Right cardiac atrium (tissue), 5 donors: ENCODE measurements at places on chromosomes 7 and 10. TPM values are rescaled to one million over a fixed set of nuclear protein-coding genes. Genes with fewer than 3 reads are reported as not detected.

DNA sequence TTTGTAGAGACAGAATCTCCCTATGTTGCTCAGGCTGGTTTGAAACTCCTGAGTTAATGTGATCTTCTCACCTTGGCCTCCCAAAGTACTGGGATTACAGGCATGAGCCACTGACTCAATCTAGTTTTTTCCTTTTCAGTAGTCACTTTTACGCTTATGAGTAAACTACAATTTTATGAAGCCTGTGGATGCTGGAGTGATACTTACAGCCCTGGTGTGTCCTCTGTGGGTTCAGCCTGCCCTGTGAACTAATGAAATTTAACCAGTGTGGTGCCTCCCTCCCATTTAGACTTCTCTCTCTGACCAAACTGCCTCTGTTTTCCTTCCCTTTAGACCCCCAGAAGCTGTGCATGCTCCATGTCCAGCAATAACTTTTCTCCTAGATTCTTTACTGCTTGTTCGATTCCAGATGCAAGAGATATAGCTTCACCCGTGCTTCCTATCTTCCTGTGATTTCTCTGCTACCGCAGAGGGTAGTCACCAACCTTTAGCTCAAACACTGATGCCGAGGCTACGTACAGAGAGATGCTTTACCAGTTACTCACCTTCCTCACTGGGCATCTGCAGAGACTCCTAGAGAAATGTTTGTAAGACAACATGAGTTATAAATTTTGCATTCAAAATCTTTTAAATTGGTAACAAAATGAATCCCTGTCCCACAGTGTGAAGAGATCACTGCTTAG, 90.8 kb downstream of the KIAA1217 start:
- no peak for DNase-seq

DNA sequence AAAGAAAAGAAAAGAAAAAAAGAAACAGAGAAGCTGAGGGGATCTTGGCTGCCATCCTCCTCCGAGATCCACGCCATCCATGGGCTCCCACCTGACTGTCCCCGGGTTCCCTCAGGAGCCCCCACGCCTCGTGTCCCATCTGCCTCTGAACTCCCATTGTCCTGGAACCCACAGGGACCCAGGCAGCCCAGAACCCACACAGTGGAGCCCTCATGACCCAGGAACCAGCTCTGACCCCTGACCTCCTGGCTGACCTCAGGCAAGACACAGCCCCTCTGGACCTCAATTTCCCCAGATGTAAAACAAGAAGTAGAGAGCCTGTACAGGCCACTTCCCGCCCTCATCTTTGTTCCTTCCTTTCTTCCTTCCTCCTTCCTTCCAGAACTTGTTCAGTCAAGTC, 40.4 kb downstream of the RASGEF1A start:
- peak; percentile 12 for DNase-seq

DNA sequence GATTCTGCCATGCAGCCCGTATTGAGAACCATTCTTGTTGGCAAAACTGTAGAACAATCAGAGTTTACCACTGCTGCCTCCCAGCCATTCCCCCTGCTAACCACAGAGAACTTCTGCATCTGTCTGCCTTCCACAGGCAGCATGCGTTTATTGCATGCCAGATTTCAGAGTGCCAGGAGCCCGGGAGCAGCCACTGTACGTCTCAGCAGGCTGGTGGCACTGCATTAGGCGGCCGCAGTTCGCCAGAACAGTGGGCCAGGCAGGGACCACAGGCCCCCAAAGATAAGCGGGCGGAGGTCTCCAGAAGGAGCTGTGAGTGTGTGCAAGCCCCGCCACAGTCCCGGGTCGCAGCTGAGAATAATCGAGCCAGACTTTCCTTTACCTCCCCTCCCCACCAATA, 31.8 kb downstream of the ZNF467 start:
- DNase-seq, result no peak

DNA sequence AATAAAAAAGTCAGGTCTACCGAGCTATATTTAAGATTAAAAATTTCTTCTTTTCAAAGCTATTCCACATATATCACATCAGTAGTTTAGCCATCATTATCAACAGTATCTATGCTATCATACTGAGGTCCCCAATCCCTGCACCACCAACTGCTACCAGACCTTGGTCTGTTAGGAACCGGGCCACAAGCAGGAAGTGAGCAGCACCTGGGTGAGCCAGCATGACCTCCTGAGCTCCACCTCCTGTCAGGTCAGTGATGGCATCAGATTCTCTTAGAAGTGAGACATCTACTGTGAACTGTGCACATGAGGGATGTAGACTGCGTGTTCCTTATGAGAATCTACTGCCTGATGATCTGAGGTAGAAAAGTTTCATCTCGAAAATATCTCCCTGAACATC, 632.1 kb upstream of the KCND2 start:
- DNase-seq, result no peak

DNA sequence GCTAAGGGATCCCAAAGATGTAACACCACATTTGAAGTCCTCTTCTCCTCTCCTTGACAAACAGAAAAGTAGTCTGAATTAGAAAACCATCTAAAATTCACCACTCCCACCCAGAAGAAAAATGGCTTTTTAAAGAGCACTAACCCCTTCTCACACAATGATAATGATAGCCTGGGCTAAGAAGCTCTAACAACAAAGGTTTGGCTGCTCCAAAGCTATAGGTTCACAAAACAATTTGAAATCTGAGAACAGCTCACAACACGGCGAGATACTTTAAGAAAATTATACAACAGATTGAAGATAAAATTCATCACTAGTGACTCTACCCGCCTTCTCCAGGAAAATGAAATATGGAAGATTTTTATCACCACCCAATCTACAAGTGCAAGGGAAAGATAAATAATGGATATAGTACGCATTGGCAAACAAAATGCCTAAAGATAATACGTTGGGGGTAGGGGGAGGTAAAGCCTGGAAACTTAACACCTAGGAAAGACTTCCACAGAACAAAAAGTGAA, 7.4 kb downstream of the ITGB1 start:
- no peak for DNase-seq

- DNase-seq, result no peak
Observed at GRCh38 chr10:61470740-61471139, 17.6 kb upstream of the TMEM26 start.

DNA sequence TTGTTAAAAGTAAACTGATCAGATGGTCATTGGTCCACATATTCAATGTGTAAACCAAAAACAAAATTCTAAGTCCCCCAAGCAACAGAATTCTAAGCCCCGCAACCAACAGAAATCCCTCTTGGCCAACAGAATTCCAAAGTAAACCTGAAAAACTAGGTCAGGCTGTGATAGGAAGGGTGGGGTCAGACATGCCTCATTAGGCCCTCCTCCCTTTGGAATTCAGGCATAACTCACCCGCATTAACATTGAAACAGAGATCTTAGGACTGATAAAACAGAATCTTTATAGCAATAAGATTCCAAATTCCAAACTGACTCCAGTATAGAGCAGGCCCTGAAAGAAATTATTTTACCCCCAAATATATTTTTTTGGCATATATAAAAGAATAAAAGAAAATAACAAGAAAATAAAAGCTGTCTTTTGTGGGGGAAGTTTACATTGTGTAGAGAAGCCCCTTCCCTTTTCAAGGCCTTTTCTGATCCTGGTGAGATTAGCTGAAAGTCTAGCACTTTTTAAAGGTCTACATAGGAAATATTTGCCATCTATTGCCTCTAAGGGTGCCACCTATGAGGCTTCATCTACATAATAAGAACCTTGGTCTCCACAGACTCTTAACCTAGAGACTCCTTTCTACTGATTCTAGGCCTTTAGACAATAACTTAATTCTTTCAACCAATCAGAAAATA, 30.5 kb downstream of the GNAT3 start:
- no peak for DNase-seq

- no peak for DNase-seq
Observed at GRCh38 chr7:4720225-4720624, 38.1 kb downstream of the FOXK1 start.

GRCh38 chr10:34786464-34786863, 28.6 kb downstream of the PARD3 start:
- no peak for DNase-seq

GRCh38 chr10:123227706-123228105, 73.5 kb downstream of the BUB3 start:
- no peak for DNase-seq

- DNase-seq, result no peak
Observed at GRCh38 chr7:1807821-1808600, 137.9 kb downstream of the ELFN1 start.

DNA sequence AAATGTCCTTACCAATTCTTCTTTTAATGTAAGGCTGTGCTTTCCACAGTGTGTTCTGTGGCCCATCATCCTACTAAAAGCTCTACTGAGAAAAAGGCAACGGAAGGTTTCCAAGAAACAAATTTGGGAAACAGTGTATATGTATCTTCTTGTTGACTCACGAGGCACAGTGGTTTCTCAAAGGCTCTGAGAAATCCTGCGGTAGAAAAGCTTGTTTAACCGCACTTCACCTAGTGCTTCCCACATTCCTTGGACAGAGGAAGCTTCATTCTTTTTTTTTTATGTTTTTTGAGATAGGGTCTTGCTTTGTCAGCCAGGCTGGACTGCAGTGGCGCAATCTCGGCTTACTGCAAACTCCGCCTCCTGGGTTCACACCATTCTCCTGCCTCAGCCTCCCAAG, 84.5 kb downstream of the TACC2 start:
- no peak for DNase-seq

DNA sequence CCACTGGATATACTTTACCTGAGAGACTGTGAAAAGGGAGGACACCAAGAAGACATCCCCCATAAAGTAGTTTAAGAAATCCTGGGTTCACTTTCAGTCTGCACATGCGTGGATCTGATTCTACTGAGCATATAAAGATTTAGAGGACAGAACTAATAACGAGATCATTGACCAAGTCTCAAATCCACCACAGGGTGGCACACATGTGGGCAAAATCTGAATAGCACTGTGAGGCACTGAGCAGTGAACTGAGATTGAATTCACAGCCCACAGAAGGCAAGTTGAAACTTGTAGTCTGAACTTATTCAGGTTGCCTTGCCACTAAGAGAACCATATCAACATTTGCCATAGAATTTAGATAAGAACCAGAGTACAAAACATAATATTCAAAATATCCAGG, 818.6 kb downstream of the GRID1 start:
- DNase-seq, result no peak

- DNase-seq, result peak; percentile 40
Observed at GRCh38 chr7:30865821-30866220, 45.8 kb upstream of the AQP1 start.

GRCh38 chr10:68560943-68561864, 1.1 kb downstream of the TET1 start:
- peak; percentile 27 for DNase-seq

GRCh38 chr10:5775685-5776084, 37.5 kb downstream of the GDI2 start:
- DNase-seq, result no peak

DNA sequence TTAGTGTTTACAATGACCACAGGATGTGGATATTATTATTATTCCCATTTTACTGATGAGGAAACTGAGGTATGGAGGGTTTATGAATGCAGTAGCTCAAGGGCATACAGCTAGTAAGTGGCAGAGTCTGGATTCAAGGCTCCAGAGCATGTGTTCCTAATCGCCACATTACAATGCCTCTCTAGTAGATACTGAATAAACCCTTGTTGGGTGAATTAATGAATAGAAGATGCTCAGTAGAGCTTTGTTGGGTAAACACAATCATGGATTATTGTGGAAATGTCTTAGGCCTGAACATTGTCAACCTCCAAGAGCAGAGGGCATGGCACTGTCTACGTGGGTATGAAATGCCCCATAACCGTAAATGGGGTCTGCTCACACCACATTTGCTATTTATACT, 545.3 kb downstream of the LRMDA start:
- no peak for DNase-seq

- DNase-seq, result peak; percentile 24
Observed at GRCh38 chr7:158077151-158077840, 510.3 kb downstream of the PTPRN2 start.

DNA sequence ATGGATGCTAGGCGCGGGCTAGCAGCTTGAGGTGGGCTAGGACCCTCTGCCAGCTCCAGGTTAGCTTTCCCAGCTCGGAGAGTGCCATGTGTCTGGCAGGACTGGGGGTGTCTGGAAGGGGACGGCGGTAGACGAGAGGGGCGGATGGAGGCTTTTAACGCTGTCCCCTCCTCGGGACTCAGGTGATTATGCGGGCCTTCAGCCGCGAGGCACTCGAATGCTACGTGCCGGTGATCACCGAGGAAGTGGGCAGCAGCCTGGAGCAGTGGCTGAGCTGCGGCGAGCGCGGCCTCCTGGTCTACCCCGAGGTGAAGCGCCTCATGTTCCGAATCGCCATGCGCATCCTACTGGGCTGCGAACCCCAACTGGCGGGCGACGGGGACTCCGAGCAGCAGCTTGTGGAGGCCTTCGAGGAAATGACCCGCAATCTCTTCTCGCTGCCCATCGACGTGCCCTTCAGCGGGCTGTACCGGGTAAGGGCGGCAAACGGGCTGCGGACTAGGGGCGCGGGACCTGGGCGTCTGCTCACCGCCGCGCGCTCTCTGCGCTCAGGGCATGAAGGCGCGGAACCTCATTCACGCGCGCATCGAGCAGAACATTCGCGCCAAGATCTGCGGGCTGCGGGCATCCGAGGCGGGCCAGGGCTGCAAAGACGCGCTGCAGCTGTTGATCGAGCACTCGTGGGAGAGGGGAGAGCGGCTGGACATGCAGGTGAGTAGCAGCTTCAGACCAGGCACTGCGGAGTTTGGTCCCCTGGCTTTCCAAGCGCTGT, 1.1 kb downstream of the CYP26A1 start:
- peak; percentile 35 for DNase-seq

- DNase-seq, result no peak
Observed at GRCh38 chr7:91826377-91826776, 54.1 kb downstream of the MTERF1 start.

DNA sequence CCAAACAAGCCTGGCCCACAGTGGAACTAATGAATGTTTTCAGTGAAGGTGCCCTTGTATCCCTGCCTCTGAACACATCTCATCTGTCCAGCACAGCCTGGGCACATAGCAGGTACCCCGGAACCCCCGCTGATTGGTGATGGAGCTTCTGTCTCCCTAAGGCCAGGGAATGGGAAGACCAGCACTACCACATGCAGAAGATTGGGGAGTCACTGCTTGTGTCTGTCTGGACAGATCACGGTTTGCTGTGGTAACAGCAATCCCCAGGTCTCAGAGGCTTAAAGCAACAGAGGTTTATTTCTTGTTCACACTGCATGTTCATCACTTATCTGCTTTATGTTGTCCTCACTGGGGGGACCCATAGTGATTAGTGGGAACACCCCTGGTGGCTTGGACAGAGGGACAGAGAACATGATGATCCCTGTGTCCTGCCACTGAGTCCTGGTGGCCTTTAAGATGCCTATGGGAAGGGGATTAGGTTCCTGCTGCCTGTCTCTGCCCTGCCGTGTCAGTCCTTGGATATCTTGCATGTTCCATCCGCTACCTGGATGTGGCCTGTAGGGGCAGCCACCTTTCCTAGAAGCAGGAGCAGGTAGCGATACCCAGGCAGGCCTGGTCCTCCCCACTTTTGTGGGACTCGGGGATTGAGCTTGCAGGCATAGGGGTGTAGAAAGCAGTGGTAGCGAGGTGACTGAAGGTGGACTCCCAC, 3.6 kb downstream of the TSPAN14 start:
- DNase-seq, result no peak

Gene HMX3
- not detected for total RNA-seq

Gene SLC35B4
- total RNA-seq, result 9.2 TPM

Gene OLAH
- total RNA-seq, result not detected

Gene FZD1
- total RNA-seq, result 26.8 TPM

Gene INHBA
- 21.9 TPM for total RNA-seq

Gene MYL10
- total RNA-seq, result not detected

Gene FAM237B
- not detected for total RNA-seq

Gene PCLO
- total RNA-seq, result 3.1 TPM

Gene RBP3
- total RNA-seq, result not detected

Gene TMEM72
- not detected for total RNA-seq

Gene GBX1
- not detected for total RNA-seq

Gene MAT1A
- total RNA-seq, result 0.20 TPM

Gene DGKI
- 7.7 TPM for total RNA-seq
